ENCODE measurements at places on chromosomes 12 and 14.

DNA sequence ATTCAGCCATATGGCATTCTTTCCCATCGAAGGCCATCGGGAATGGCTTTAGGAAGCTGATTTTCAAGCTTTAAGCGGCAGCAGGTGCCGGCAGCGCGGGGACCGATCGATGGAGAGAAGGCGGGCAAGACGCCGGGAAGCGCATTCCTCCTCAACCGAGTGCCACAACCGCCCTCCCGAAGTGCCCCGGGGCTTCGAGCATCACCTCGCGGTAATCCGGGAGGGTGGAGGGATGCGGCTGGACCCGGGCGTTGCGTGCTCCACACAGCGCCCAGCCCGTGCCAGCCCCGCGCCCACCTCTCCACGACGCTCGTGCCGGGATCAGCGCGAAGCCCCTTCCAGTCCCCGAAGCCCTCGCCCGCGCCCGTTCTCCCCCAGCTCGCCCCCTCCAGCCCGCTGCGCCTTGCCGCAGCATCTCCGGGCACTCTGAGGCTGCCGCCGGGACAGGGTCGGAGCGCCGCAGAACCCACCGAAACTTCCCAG, 3.2 kb downstream of the USP44 start:
- peak; percentile 32 for DNase-seq

- no peak for DNase-seq
Measured at GRCh38 chr14:103330536-103330935, 3.5 kb upstream of the EIF5 start.

- DNase-seq = no peak
Measured at GRCh38 chr14:32012062-32012461, 65.0 kb upstream of the ARHGAP5 start.

DNA sequence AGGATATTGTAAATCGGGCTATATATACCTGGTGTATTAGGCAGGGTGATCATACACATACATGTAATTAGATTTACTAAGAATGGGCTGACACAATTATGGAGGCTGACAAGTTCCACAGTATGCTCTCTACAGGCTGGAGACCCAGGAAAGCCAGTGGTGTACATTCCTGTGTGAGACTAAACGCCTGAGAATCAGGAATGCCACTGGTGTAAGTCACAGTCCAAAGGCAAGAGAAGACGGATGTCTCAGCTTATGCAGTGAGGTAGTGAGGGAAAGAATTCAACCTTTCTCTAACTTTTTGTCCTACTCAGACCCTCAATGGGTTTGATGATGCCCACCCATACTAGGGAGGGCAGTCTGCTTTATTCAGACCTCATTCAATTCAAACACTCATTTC, 57.1 kb downstream of the METTL25 start:
- DNase-seq = no peak

Data from endothelial cell of umbilical vein (primary cell).